HTR-8/SVneo (cell line): ENCODE measurements at places on chromosomes 3 and 15.

DNA sequence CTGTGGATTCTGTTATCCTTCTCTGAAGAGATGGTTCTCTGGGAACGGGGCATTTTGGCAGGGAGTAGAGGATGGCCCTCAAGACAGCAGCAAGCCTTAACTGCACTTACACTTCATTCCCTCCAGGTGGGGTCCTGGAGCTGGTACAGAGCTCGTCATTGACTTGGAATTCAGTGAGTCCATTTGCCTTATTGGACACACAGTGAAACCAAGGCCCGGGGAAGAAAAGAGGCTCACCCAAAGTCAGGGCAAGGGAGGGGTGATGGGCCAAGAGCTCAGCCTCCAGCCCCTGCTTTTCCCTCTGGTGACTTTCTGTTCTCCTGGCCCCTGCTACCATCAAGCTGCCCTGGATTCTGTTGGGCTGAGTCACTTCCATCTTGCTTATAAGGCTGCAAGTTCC lies 125.6 kb downstream of the ETFA start:
- peak; percentile 57 for DNase-seq

DNA sequence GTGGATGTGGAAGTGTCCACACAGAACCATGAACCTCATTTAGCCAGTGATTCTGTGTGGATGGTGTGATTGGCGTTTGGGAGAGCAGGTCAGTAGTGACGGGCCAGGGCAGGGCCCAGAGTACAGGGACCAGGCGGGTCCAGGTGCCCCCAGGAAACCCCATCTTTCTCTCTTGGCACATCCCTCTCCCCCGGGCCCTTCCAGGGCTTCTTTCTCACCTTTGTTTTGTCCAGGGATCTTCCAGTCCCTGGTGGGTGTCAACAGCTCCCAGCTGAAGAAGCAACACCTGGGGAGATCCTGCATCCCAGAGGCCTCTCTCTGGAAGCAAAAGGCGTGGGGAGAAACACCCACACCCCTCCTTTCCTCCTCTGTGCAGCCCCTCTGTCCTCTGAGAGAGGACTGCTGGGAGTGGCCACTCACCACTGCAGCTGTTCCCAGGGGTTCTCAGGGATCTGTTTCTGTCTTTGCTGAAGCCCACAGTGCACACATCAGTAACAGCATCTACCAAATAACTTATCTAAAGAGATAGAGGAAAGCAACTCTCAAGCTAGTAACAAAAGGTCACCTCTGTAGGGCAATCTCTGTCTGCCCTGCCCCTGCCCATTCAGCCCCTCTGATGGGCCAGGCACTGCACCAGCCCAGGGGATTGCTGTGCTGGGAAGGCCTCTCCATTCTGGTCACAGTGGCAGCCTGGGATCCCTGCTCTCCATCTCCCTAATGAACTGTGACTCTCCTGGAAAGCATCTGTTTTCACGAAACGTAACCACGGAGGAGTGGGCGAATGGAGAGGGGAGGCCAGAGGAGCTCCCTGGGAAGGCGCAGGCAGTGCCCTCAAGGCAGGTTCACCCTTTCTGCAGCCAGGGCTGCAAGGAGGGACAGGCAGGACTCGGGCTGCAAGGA lies 98.3 kb upstream of the ALDH1A3 start:
- no peak for DNase-seq

GRCh38 chr3:2156244-2156847 lies 57.7 kb downstream of the CNTN4 start:
- DNase-seq: no peak

DNA sequence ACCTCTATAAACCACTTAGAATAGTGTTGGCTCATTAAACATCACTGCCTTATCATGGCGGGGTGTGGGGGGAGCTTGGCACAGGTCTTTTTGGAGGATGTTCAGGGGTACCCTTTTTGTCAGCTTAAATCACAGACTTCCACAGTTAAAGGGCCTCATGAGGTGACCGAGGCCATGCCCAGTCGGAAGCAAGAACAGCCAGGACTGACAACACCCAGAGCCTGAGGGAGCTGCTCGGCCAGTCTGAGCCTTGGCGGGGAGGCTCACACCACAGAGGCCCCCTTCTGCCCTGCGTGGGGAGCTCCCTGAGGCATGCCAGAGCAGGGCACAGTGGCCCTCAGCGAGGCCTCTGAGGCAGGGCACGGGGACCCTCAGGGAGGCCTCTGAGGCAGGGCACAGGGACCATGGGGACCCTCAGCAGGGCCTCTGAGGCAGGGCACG lies 49.5 kb downstream of the UMPS start:
- no peak for DNase-seq

DNA sequence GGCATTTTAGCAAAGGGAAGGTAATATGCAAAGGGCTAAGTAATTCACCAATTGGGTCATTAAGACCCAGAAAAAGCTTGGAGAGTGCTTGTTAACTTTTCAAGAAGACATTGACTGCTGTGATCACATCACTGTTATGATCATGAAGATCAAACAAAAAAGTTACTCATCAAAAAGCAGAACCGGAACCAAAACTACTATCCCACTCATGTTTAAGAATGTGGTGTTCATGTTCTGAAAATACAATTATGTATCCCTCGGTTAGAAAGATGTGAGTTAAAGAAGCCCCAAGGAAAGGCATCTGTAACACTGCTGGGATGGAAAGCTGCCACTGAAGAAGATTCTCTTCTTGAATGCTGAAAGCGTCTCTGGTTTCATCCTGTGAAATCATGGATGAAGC lies 32.6 kb downstream of the BBX start:
- no peak for DNase-seq

DNA sequence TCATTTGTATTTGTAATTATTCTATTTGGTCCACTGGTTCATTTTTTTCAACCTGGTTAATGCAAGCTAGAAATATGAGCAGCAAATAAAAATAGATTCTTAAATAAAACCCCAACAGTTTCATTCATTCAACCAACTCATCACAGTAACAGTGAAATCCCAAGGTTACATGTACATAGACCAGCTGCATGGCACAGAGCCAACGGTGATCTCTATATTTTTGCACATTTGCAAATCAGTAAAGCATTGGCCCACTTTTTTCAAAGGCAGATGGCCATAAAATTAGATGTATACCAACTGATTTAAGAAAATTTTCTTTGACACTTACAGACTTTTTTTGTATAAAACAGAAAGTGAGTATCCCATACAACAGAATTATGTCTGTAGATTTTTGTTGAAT lies 49.3 kb downstream of the STRIT1 start:
- no peak for DNase-seq

- no peak for DNase-seq
These were observed 13.4 kb downstream of the SEMA7A start for GRCh38 chr15:74420193-74420905.

GRCh38 chr3:153260681-153261080 lies 98.7 kb downstream of the RAP2B start:
- DNase-seq: no peak

- DNase-seq: no peak
These were observed 21.6 kb downstream of the P3H2 start for GRCh38 chr3:190099099-190099498.

DNA sequence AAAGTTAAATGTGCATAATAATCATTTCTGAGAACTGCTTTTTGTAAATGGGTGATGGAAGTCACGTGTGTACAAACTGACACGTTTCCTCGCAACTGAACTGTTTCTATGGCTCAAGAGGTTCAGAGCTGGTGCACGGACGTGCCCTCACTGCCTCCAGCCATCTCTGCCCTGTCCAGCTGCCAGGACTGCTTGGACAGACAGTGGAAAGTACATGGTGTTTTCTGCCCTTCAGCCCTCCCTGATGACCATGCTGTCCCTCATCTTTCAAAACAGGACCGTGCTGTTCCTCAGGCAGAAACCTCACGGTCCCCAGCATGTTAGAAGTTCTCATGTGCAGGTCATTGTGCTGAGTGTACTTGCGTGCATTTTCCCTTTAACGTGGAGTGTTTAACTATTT lies 38.7 kb downstream of the GJD2 start:
- DNase-seq: no peak

DNA sequence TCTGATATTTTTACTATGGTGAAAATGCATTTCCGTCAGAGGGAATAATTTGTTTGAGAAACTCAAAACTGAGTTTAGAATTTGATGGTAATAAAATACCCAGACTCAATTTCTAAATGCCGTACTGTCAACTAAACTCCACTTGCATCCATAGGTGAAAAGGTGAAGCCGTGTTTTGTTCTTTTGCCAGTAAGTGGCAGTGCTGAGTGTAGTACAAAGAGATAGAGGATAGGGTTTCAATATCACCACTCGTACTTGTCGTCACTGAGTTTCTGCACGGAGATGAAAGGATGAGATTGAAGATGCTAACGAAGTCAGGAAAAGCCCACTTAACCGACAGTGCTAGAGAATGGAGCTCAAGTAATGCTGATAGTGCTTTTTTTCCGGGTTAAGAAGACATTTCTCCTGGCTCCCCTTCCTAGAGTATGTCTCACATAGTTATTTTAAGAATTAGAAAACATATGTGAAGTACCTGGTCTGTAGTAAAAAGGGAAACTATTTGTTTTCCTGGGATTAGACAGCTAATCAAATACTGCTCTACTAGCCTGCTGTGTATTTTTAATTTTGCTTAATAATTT lies 345.1 kb downstream of the IL5RA start:
- DNase-seq: no peak

GRCh38 chr3:197331131-197331530 lies 32.7 kb upstream of the DLG1 start:
- no peak for DNase-seq

GRCh38 chr3:192262001-192262400 lies 465.3 kb downstream of the FGF12 start:
- DNase-seq: no peak

- peak; percentile 34 for DNase-seq
These were observed 3.2 kb downstream of the CPEB1 start for GRCh38 chr15:82643992-82644391.

GRCh38 chr15:29925227-29926082 lies 103.2 kb upstream of the TJP1 start:
- peak; percentile 63 for DNase-seq

GRCh38 chr15:50353251-50353974 lies 1.6 kb downstream of the GABPB1 start:
- no peak for DNase-seq

DNA sequence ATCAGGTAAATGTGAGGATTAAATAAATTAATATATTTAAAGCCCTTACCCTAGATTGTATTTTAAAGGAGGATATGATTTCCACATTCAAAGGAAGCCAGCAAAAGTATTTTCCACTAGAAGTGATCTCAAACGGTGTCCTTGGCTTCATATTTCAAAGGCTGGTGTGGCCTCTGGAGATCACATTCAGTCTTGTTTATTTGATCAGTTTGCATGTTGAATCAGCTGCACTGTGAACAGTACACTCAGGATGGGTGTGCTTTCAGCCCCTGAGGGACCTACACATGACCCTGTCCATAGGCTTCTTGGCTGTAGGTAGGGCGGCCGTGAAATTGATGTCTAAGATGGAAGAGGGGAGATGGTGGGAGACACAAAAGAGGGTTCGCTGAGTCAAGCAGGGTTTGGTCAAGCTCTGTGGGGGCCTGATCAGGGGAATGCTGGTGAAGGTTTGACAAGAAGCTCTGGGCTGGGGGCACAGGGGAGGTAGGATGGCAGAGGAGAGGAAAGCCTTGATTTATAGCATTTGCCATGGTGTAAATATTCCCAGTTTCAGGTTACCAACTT lies 21.9 kb downstream of the CYP8B1 start:
- DNase-seq: no peak
